CD8-positive, alpha-beta memory T cell (primary cell): ENCODE measurements at places on chromosomes 3 and 15. TPM values are rescaled to one million over a fixed set of nuclear protein-coding genes. Genes with fewer than 3 reads are reported as not detected.

DNA sequence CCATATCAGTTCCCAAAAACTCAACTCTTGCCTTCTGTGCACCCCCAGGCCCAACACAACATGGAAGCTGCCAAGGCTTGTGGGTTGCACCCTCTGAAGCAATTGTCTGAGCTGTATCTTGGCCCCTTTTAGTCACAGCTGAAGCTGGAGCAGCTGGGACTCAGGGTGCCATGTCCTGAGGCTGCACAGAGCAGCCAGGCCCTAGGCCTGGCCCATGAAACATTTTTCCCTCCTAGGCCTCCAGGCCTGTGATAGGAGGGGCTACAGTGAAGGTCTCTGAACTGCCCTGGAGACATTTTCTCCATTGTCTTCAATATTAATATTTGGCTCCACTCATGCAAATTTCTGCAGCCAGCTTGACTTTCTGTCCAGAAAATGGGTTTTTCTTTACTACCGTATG is 8.1 kb upstream of the MYLK start:
- DNase-seq: no peak
- H3K27me3 ChIP-seq: no peaks in the 10 kb centered on the region
- H3K4me1 ChIP-seq: no peaks in the 10 kb centered on the region
- H3K27ac ChIP-seq: no peak overlapping the region

DNA sequence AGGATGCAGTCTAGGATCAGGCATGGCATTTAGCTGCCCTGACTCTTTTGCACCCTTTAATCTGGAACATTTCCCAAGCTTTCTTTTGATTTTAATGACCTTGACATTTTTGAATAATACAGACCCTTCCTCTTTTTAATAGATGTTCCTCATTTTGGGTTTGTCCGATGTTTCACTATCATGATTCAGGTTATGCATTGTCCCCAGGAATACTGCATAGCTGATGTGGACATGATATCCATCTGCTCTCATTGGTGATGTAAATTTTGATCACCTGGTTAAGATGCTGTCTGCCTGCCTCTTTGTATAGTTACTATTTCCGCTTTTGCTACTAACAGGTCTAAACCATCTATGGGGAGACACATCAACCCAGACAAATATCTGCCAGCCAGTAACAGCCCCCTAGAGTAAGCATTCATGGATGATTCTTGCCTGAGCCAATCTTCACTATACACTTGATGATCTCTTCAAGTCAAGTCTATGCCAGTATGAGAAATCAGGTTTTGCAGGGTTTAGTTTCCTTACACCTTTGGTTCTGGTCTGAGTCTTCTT is 50.6 kb upstream of the ULK4 start:
- H3K27me3 ChIP-seq: no peaks in the 10 kb centered on the region
- H3K4me3 ChIP-seq: peak overlapping the region; percentile 79
- peak overlapping the region; percentile 96 for H3K27ac ChIP-seq
- peaks cover 25% of the 10 kb centered on the region for H3K4me1 ChIP-seq
- no peak for DNase-seq

GRCh38 chr3:35596335-35596995 is 42.9 kb upstream of the ARPP21 start:
- no peak for DNase-seq
- H3K27ac ChIP-seq: no peak overlapping the region
- no peaks in the 10 kb centered on the region for H3K4me1 ChIP-seq
- H3K4me3 ChIP-seq: no peak overlapping the region
- no peaks in the 10 kb centered on the region for H3K27me3 ChIP-seq
- H3K36me3 ChIP-seq: no peaks in the 10 kb centered on the region

DNA sequence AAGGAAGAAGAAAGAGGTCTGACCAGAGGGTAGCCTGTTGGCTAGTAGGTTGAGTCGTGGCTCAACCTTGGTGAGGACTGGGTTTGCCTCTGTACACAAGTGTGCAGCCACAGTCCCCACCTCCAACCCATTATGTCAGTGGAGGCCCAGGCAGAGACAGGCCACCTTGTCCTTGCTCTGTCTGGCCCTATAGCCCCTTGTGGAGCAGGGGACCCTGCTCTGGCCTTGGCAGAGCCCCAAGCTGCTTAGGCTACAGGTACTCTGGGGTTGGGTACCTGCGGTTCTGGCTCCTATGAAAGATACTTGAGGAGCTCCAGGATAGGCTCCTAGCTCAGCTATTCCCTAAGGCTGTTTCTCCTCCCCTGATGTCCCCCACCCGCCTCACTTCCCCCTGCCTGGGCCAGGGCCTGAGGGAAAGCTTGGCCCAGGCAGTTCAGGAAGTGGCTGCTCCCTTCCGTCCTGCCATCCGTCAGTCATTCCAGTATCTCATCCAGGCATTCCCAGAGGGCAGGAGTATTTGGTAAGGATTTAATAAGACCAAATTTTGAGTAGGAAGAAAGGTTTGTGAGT is 44.0 kb downstream of the FGD5 start:
- H3K27ac ChIP-seq: no peak overlapping the region
- no peaks in the 10 kb centered on the region for H3K36me3 ChIP-seq
- no peak for DNase-seq
- H3K4me1 ChIP-seq: no peaks in the 10 kb centered on the region
- no peak overlapping the region for H3K4me3 ChIP-seq

DNA sequence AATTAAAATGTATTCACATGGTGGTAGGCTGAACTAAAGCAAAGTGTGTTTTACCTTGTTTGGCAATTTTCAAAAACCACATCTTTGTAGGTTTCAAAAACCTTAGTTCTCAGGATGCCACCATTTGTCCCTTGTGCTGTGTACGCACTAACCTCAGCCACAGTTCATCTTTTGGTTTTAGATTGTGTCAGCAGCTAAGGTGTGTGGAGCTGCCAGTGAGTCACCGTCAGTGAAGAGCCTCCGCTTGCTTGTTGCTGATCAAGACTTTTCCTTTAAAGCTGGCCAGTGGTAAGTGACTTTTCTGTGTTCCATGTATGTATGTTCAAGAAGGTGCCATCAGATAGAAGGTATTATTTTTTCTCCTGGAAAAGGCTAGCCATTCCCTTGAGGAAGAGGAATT is 21.1 kb downstream of the OXNAD1 start:
- H3K36me3 ChIP-seq: no peaks in the 10 kb centered on the region
- peak; percentile 85 for DNase-seq
- H3K27me3 ChIP-seq: no peaks in the 10 kb centered on the region
- H3K4me1 ChIP-seq: peaks cover 44% of the 10 kb centered on the region
- H3K27ac ChIP-seq: peak overlapping the region; percentile 84
- peak overlapping the region; percentile 93 for H3K4me3 ChIP-seq

DNA sequence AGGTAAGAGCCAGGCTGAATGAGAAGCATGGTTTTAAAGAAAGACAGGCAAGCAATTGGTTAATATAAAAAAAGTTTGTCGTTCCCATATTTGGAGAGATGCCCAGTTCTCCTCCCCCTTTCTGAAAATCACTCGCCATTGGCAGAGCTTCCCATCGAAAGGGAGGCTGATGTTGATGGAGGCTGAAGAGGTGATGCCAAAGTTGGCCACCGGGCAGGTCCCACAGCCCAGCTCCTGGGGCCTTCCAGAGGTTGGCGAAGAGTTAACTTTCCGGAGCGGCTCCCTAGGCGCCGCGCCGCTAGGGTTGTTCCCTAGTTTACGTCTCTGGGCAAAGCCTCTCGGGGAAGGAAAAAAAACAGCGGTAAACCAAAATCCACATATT is 793 bp downstream of the PCOLCE2 start:
- H3K27me3 ChIP-seq: peaks cover 14% of the 10 kb centered on the region
- no peaks in the 10 kb centered on the region for H3K36me3 ChIP-seq
- H3K4me1 ChIP-seq: no peaks in the 10 kb centered on the region
- DNase-seq: no peak
- H3K27ac ChIP-seq: no peak overlapping the region
- no peak overlapping the region for H3K4me3 ChIP-seq

Gene TRIP4
- total RNA-seq: 25.1 TPM

Gene NAALADL2
- not detected for total RNA-seq
